ENCODE measurements at places on chromosomes 6 and 20.

DNA sequence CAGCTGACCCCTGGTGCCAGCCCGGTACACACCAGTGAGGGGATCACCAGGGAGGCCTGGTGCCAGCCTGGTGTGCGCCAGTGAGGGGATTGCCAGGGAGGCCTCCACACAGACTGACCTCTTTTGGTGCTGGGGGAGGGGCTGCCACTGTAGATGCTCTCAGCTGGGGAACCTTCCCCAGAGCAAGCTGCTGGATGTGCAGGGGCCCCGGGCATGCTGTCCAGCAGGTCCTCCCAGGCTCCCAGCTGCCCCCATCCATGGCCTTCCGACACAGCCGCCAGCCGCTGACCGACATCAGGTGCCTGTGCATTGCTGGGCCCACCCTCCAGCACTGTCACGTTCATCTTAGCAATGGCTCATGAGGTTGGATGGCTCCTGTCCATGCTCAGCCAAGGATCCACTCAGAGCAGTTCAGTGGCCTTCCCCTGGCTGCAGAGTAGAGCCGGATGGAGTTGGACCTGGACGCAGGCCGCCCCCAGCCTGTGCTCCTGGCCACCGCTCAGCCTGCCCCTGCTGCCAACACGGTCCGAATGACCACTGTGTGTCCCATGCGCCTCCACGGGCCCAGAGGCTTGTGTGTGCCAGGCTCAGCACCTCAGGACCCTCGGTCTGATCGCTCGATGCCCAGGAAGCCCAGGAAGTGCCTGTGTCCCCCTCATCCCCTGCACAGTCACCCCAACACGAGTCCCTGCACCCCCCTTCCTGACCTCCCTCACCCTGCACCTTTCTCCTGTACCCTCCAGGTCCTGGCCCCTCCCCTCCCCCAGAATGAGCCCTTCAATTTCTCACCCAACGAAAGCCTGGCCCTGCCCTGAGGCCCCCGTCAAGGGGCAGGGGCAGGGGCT, 95.7 kb downstream of the YTHDF1 start:
- no peak for DNase-seq

DNA sequence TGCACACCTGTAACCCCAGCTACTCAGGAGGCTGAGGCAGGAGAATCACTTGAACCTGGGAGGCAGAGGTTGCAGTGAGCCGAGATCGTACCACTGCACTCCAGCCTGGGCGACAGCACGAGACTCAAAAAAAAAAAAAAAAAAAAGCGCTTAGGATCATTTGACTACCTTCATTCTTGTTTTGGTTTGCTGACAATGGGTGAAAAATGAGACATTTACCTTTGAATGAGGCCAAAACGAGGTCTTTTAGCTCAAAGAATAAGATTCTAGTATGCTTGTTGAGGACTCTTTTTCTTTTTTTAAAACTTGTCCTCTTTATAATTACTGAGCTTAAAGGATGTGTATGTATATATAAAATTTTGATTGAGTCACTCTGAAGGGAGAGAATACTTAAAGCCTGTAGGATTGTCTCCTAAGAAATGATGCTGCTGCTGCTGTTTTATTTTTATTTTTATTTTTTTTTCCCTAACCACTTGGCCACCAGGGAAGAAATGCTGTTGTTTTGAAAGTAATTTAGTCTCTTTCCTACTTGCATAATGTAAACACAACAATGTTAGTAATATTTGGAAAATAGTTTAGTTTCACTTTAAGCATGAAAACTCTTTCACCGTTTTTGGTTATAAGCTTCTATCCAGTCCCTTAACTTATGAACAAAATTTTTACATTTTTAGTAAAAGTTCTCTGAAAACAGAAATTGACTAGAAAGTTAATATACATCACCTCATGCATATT, 7.9 kb downstream of the UBR2 start:
- DNase-seq = no peak

GRCh38 chr20:57601211-57601570, 19.0 kb downstream of the ZBP1 start:
- DNase-seq = no peak

GRCh38 chr20:3134151-3134550, 25.5 kb downstream of the FASTKD5 start:
- DNase-seq = no peak

DNA sequence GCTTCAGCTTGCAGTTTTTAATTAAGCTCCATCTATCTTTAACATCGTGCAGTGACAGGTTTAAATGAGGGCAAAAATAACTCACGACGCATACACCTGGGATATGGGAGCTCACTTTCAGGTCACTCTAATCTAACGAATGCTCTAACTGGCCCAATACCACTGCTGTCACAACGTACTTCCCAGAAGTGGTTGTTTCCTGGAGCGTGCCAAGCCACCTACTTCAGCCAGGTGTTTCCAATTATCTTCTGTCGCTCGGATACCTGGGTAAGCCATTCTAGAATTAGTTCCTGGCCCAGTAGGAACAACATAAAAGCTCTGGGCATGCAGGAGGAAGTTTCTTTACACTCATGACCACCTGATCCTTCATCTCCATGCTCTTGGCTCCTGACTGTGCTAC, 147.4 kb downstream of the FOXC1 start:
- no peak for DNase-seq

- no peak for DNase-seq
Observed at GRCh38 chr6:108831104-108831503, 17.1 kb upstream of the ARMC2 start.

- DNase-seq = no peak
Observed at GRCh38 chr6:137443901-137444300, 50.3 kb downstream of the OLIG3 start.

DNA sequence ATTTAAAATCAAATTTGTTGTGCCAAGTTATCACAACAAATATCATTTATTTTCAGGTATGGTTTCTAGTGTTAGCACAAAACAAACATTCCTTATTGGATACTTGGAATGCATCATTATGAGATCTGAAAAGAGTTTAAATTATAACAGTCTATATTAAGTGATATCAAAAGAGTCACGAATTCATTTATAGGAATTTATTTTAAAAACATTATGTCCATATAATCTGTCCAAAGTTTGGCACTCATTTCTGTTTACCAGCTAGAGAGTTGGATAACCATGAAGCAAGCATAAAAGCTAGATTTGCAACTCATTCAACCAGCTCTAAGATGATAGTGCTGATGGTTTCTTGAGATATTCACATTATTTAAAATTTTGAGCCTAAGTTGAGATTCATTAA, 453.2 kb downstream of the DOK5 start:
- DNase-seq = no peak

GRCh38 chr20:57445298-57445697, 54.1 kb downstream of the RBM38 start:
- DNase-seq = no peak

GRCh38 chr6:33273129-33273923, 1.5 kb downstream of the RPS18 start:
- DNase-seq = no peak

DNA sequence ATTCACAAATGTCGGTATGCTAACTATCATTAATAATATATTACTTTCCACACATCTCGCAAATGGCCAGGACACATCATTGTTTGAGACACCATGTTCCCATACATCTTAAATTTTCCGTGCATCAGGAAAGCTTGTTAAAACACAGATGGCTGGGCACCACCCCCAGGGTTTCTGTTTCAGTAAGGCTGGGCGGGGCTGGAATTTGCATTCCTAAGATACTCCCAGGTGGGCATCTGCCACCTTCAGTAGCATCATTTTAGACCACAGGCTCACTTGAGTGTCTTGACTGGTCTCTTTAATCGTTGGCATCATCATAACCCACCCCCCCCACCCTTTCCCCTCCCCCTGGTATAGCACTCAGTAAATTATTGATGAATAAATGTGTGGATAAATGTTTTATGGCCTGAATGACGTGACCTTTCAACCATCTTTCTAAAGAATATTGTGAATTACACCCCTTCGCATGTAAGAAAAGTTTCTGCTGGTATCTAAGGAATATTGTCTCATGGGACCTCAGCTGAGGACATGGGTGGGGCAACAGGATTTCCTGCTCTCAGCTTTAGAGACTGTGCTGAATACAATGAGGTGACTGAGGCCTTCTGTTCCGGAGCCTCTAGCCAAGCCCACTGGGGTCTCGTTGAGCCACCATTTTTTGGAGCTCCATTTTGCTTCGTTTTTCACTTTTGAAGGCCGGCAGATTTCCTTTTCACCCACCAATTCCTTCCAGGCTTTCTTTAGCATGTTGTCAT, 124.1 kb upstream of the NEDD9 start:
- DNase-seq = no peak

DNA sequence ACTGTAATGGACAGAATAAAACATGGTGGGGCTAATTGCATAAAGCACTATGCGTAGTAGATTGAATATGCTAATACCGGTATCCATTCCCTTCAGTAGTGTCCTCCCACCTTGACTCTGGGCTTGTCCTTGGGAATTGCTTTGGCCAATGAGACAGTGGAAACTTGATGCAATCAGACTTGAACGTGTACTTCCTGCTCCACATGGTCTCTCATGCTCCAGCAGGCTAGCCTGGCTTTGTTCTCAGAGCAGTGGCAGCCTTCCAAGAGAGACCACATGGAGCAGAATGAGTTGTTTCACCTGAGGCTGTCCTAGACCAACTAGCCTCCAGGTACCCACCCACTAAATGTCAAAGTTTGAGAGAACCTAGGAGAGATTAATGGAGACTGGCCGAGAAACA, 37.0 kb upstream of the BTBD3 start:
- DNase-seq = no peak

- DNase-seq = no peak
Observed at GRCh38 chr6:79776076-79776475, 144.9 kb downstream of the SH3BGRL2 start.

DNA sequence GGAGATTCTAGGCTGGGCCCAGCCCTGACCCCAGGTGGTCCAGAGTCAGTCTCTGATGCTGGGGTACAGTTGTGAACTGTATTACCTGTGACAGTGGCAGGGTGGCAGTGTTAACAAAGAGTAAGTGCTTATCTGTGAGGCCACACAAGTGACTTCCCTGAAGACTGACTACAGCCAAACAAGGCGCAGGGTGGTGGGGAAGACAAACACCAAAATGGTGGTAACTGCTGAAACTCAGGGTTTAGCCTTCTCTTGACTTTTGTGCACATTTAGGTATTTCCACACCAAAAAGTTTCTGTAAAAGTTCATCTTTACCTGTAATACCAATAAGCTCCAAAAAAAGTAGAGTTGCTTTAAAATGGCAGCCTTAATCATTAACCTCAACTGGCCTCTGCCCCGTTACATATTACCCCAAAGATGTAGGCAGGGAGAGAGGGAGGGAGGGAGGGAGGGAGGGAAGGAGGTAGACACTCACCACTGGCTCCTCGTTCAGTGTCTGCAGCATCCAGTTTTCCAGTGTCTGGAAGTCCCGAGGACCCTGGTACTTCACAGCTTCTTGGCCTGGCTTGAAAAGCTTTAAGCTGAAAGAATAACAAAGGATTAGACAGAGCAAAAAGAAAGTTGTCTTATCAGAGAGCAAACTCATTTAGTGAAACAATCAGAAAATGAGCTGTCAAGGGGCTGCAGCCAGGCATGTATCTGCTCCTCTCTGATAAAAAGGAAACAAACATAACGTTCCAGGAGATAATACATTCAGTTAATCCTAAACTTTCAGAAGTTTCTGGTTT, 11.3 kb downstream of the TXNDC5 start:
- no peak for DNase-seq

DNA sequence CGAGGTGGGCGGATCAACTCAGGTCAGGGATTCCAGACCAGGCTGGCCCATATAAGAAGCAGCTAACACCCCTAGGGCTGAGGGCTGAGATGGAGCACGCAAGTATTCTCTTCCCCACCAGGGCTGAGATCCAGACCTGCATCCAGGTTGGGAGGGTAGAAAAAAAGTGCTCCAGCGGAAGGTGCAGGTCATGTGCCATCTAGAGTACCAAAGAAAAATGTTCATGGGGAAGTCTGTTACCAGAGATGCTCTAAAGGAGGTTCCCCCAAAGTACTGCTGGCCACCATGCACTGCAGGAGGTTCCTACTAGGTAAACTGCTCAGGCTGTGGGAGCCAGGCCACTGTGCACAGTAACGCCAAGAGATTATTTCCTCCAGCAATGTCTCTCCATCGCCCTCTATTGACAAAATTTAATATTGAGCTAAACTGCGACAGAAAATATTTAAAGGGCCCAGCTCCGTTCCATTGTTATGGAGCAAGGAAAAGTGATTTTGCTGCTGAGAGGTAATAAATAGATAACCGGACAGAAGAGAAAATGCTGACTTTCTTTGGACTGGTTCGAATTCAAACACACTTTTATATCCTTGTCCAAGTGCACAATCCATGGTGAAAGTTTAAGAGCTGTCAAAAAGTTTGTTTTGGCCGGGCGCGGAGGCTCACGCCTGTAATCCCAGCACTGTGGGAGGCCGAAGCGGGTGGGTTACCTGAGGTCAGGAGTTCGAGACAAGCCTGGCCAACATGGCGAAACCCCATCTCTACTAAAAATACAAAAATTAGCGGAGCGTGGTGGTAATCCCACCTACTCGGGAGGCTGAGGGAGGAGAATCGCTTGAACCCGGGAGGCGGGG, 159.9 kb downstream of the OR2B2 start:
- no peak for DNase-seq

GRCh38 chr6:169844946-169845345, 93.5 kb downstream of the ERMARD start:
- no peak for DNase-seq

DNA sequence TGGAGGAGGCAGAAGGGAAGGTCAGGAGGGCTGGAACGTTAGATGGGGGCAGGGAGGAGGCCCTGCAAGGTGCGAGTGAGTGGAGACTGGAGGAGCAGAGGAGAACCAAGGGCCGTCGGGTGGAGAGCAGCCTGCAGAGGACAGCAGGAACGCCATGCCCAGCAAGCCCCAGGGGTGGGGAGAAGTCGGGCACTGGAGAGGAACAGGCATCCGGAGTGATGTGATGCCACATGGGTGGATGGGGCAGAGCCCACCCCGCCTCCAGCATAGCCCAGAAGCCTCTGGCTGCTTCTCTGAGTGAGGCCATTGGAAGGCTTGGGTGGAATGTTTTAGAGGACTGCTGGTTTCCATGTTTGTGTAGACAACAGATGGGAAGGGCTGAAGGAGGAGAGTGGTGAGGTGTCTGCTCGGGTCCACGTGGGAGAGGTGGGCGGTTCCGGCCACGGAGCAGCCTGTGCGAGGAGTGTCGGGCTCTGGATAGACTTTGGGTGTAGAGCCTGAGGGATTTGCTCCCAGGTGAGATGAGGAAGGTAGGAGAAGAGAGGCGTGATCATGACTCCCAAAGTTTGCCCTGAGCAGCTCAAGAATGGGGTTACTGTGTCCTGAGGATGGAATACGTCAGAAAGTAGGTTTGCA, 221.4 kb downstream of the SMOC2 start:
- no peak for DNase-seq

GRCh38 chr6:6751619-6752023, 163.1 kb downstream of the LY86 start:
- DNase-seq = no peak

GRCh38 chr6:2111162-2111677, 134.2 kb downstream of the GMDS start:
- no peak for DNase-seq
